Esophagus muscularis mucosa (tissue), 4 donors: ENCODE measurements at places on chromosomes 12 and 14.

DNA sequence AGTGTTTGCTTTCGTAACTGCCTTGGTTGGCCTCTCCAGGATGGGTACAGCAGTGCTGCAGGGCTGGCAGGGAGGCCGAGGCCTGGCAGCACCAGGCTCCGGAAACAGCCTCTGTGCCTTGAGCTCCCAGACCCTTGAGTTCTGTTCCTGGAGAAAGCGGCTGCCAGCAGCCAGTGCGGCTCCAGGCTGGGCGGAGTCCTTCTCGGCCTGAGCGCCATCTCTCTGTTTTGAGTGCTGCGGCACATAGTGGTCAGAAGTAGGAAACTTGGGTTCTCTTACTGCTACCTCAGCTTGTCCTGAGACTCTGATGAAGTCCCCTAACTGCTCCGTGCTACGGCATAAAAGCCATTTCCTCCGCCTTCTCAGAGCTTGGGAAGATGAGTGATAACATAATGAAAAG is 65.9 kb downstream of the KCNA1 start:
- no peaks in the 10 kb centered on the region for H3K4me1 ChIP-seq
- no peak overlapping the region for H3K4me3 ChIP-seq
- no peaks in the 10 kb centered on the region for H3K27me3 ChIP-seq
- no peak for DNase-seq

DNA sequence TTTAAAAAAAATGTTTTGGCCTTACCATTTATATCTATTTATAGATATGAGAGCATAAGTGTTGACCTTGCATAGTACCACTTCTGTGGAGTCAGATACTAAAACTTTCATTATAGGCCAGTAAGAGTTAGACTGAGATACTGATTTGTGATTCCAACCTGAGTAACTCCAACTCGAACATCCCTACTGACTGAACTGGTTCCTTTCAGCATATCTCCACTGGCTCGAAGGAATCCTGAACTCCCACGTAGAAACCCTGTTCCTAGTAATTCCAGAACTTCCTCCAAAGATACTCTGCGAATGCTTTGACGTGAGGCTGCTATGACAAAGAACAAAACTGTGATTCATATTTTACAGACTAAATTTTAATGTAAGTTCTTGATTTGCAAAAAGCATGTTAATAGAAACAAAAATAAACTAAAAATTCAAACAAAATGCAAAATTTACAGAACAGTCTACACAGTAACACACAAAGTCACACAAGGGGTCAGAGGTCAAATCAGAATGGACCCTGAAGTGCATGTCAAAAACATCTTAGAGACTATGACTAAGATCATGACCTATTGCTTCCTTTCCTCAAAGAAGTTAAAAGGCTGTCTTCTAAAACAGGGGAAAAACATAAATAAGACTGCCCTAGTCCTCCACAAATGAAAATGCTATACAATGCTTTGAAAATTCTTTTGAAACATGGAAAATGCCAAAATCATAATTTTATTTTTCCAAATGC is 31.5 kb downstream of the HEATR5A start:
- H3K27ac ChIP-seq = no peak overlapping the region
- H3K4me1 ChIP-seq = peaks cover 20% of the 10 kb centered on the region
- H3K36me3 ChIP-seq = peaks cover 51% of the 10 kb centered on the region
- H3K27me3 ChIP-seq = no peaks in the 10 kb centered on the region

- H3K27ac ChIP-seq = no peak overlapping the region
- H3K27me3 ChIP-seq = no peaks in the 10 kb centered on the region
- H3K36me3 ChIP-seq = no peaks in the 10 kb centered on the region
- H3K4me3 ChIP-seq = no peak overlapping the region
- peak; percentile 78 for DNase-seq
- no peaks in the 10 kb centered on the region for H3K4me1 ChIP-seq
Measured at GRCh38 chr14:94649543-94650443, 37.6 kb downstream of the SERPINA3 start.

DNA sequence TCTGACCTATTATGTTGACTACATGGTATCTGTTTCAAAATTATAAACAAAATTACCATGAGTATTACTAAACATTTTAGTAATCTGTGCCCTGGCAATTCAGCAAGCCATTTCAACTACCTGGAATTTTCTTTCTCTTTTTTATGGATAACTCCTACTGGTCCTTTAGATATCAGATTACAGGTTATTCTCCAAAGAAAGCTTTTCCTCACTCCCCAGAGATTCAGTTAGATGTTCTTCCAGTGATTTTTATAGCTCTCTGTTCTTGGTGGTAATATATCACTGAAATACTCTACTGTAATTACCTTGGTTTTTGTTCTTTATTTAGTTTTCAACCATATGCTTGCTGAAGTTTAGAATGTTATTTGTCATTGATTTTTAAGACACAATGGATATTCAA is 930.2 kb upstream of the FOXG1 start:
- no peaks in the 10 kb centered on the region for H3K4me1 ChIP-seq
- DNase-seq = no peak
- no peaks in the 10 kb centered on the region for H3K36me3 ChIP-seq

DNA sequence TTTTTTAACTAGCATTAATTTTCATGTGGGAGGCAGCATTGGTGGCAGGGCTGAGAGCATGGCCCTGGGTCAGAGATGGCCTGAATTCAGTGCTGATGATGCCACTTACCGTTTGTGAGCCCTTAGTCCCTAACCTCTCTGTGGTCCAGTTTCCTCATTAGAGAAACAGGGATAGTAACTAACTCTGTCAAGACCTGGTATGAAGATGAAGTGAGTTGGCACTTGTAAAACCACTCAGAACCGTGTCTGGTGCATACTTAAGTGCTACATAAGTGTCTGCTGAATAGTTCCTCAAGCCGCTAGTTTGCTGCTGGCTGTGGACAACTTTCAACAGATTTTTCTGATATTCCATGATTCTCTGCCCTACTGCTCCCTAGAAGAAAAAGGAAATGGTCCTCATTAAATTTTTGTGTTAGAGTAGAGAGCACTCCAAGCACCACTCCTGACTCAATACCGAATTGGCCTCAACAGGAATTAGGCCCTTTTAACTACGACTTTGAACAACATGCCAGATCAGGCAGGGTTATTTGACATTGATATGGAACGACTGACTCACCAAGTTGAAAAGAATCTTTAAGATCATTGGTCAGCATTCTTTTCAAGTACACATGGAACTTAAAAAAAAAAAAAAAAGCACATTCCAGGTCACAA is 250.2 kb downstream of the ANO2 start:
- no peak overlapping the region for H3K27ac ChIP-seq
- no peak for DNase-seq
- H3K36me3 ChIP-seq = no peaks in the 10 kb centered on the region

- no peaks in the 10 kb centered on the region for H3K4me1 ChIP-seq
- H3K27me3 ChIP-seq = no peaks in the 10 kb centered on the region
- H3K36me3 ChIP-seq = peaks cover 4% of the 10 kb centered on the region
- no peak for DNase-seq
- no peak overlapping the region for H3K4me3 ChIP-seq
Measured at GRCh38 chr14:70995211-70995610, 88.0 kb downstream of the PCNX1 start.

GRCh38 chr14:101586531-101587430 is 25.5 kb downstream of the DIO3 start:
- H3K27me3 ChIP-seq = no peaks in the 10 kb centered on the region
- no peak overlapping the region for H3K4me3 ChIP-seq
- H3K36me3 ChIP-seq = no peaks in the 10 kb centered on the region
- DNase-seq = no peak
- no peak overlapping the region for H3K27ac ChIP-seq

- DNase-seq = no peak
- no peak overlapping the region for H3K4me3 ChIP-seq
- H3K36me3 ChIP-seq = no peaks in the 10 kb centered on the region
- H3K4me1 ChIP-seq = no peaks in the 10 kb centered on the region
- H3K27ac ChIP-seq = no peak overlapping the region
- no peaks in the 10 kb centered on the region for H3K27me3 ChIP-seq
Measured at GRCh38 chr14:55914771-55915170, 203.4 kb upstream of the PELI2 start.

DNA sequence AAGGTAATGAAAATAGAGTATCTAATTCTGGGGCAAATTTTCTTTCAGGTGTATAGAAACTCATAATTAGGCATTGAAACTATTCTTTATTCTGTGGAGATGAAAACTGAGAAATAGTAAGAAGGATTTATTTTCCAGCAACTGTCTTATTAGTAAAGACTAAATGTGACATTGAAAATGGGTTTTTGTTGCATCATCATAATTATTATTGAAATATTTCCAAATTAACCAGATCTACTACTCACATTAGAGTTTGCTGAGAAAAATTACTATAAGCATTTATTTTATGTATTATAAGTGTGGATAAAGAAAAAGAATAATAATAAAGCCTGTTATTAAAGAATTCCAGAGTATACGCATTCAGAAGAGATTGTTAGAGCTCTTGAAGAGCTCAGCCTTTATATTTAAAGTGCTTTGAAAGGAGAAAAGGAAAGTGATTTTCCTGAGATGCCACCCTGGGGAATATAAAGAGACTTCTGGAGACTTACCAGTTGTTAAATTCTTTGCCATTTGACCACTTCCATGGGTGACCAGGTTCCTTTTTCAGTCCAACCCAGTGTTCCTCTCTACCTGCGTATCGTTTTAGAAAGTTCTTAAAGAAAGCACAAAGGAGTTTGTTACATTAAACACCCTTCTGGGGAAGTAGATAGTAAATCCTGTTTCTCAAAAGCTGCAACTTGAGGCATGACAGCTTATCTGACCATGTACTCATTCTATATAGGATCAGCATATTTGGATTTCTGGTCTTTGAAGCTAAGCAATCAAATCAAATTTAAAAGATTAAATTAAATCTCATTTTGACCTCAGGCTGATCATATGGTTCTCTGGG is 6.4 kb downstream of the CD69 start:
- H3K36me3 ChIP-seq = no peaks in the 10 kb centered on the region
- no peak for DNase-seq
- no peaks in the 10 kb centered on the region for H3K27me3 ChIP-seq
- H3K27ac ChIP-seq = no peak overlapping the region
- no peaks in the 10 kb centered on the region for H3K4me1 ChIP-seq

DNA sequence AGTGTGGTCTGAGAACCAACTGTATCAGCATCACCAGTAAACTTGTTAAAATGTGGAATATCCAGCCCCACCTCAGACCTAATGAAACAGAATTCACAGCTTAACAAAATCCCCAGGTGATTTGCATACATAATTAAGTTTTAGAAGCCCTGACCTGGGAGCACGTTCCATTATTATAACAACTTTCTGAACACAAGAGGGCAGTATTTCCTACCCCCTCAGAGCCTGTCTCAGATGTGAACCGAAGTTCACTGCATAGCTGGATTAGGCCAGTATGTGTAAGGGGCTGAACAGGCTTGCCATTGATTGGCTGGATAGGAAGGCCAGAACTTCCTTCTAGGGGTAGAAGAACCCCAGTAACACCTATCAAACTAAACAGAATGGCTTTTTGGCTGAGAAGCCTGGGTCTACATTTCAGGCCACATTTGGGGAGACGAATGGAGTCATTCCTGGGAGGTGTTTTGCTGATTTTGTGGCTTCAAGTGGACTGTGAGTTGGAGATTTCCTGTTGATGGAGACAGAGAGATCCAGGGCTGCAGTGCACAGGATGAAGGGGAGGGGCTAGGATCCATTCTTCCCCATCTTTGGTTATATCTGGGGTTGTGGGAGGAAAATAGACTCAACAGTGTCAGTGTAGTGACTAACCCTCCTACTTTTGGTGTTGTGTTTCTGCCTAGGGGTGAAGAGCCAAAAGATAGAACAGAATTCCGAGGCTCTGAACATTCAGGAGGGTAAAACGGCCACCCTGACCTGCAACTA is 94.7 kb upstream of the OR4E1 start:
- no peaks in the 10 kb centered on the region for H3K36me3 ChIP-seq
- H3K27ac ChIP-seq = no peak overlapping the region
- no peaks in the 10 kb centered on the region for H3K27me3 ChIP-seq
- no peak overlapping the region for H3K4me3 ChIP-seq
- H3K4me1 ChIP-seq = no peaks in the 10 kb centered on the region

DNA sequence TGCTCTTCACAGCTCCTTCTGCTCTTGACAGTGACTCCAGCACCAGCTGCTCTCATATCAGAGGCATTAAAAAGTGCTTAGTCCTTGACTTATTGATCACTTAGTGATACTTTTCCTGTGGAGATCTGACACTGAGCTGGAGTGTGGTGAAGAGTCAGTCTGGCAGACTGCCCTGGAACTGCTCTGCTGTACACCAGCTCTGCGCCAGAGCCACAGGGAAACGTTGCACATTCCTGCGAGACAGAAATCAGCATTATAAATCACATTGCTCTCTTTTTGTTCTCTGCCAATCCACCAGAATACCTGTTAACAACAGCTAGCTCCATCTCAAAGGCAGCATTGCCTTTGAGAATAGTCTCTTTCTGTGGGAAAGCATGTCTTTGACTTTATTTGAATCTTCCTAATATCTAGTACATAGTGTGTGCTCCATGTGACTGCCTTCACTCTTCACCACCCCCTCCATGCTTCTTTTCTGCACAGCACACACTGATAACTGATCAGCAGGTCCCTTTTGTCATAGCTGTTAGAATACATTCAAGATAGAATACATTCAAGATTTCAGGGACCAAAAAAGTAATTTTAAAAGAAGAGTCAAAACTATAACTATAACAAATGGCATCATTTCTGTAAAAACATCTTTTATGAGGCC is 48.2 kb upstream of the VSX2 start:
- no peaks in the 10 kb centered on the region for H3K4me1 ChIP-seq
- no peaks in the 10 kb centered on the region for H3K27me3 ChIP-seq

DNA sequence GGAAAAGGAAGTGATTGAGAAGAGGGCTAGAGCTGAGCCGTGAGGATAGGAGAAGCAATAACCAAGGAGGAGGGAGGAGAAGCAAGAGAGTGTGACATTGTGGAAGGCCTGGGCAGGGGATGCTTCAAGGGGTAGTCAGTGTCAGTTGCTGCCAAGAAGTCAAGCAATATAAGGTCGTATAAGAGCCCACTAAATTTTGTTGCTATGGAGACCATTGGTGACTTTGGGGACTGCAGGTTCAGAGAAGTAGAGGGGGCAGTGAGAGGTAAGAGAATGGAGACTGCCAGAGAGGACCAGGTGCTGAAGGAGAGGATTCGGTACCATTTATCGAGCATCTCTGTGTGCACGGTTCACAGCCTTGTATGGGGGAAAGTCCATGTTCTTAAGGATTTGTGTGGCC is 3.1 kb upstream of the ATXN3 start:
- H3K4me3 ChIP-seq = no peak overlapping the region
- no peak overlapping the region for H3K27ac ChIP-seq
- peaks cover 14% of the 10 kb centered on the region for H3K4me1 ChIP-seq
